ENCODE measurements at places on chromosomes 5 and 9. TPM values are rescaled to one million over a fixed set of nuclear protein-coding genes. Genes with fewer than 3 reads are reported as not detected.

The FGF1 gene
- total RNA-seq, result not detected

The CAPSL gene
- not detected for total RNA-seq

The ADRA1B gene
- 8.3 TPM for total RNA-seq

GRCh38 chr5:76544268-76544926 lies 78.8 kb downstream of the F2RL2 start:
- H3K4me1 ChIP-seq, result no peaks in the 10 kb centered on the region
- H3K4me3 ChIP-seq, result no peak overlapping the region
- peak; percentile 8 for DNase-seq
- no peak overlapping the region for H3K27ac ChIP-seq
- no peaks in the 10 kb centered on the region for H3K36me3 ChIP-seq

- DNase-seq, result no peak
- H3K27me3 ChIP-seq, result 0 out of 2 replicates have a peak, but pooled peaks cover 9% of the 10 kb centered on the region
- no peaks in the 10 kb centered on the region for H3K4me1 ChIP-seq
- no peak overlapping the region for H3K4me3 ChIP-seq
- H3K27ac ChIP-seq, result no peak overlapping the region
Measured at GRCh38 chr9:36818965-36819870, 214.8 kb downstream of the PAX5 start.

DNA sequence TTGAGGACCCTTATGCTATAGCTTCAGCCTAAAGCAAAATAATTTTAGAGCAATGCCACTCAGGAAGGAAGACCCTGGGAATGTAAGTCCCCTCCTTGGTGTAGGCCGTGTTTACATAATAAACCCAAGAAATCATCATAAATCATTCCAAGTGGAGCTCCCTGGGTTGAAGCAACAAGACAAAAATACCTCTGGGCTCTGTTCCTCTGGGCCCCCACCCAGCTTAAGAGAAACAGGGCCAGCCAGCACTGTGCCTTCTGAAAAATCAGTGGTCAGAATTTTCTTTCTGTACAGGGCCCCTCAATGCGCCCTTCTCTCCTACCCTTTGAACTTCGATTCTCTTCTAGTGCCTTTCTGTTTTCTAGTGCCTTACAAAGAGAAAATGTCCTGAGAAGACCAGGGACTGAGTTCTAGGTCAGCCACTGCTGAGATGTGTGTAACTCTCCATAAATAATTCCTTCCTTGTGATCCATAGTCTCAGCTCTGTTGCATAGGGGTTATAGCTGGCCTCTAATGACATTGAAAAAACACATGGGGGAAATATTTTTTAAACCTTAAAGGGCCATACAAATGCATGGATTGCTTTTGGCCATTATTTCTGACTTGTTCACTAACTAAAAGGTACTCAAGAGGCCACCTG lies 101.0 kb downstream of the ADRB2 start:
- no peak overlapping the region for H3K4me3 ChIP-seq
- no peaks in the 10 kb centered on the region for H3K4me1 ChIP-seq
- no peaks in the 10 kb centered on the region for H3K36me3 ChIP-seq
